ENCODE measurements at places on chromosomes 1 and 21.

DNA sequence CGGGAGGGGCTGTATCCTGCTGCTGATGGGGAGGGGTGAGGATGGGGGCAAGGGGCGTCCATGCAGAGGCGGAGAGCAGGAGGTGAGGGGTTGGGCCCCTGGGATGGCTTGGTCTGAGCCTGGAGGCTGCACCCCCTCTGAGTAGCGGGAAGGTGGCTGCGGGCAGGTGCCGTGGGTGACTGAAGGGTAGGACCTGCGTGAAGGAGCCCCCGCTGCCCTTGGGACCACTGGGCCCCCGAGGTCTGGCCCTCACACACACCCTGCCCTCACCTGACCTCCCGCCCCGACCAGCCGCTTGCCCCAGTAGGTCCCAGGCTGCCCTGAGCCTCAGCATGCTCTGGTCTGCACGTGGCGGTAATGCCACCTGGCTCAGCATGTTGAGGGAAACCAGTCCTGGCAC lies 12.8 kb upstream of the SKI start:
- DNase-seq = no peak

- no peak for DNase-seq
Observed at GRCh38 chr1:169309178-169310166, 58.1 kb downstream of the NME7 start.

DNA sequence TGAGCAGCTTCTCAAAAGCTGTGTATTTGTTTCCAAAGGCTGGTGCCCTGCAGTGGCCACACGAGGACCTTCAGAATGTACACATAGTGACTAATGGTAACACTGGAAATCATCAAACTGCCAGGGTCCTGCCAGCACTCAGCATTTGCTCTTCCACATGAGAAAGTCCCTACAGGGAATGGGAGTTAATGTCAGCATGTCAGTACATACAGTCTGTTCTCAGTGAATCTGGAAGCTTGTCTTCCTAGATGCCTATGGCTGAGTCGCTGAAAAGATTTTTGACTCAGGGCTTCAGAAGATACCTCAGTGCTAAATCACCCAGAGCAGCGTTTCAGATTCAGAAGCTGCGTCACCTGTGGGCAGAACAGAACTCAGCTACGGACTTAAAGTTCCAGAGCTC lies 108.2 kb downstream of the CDC7 start:
- DNase-seq = no peak

DNA sequence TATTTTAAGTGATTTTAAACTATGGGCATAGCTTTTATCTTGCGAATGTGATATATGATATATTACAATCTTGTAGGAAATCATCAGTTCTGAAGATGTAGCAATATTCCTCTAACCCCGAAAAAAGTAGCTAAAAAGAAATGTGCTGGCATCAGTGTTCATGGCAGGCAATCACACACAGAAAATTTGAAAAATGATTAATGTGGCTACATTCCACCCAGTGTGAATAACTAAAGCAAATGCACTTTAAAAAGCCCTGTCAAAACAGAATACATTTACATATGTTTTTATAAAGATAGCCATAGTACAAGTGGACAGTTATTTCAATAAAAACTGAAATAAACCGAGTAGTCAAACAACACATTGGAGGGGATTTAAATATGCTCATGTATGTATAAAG lies 260.2 kb downstream of the HHAT start:
- no peak for DNase-seq

DNA sequence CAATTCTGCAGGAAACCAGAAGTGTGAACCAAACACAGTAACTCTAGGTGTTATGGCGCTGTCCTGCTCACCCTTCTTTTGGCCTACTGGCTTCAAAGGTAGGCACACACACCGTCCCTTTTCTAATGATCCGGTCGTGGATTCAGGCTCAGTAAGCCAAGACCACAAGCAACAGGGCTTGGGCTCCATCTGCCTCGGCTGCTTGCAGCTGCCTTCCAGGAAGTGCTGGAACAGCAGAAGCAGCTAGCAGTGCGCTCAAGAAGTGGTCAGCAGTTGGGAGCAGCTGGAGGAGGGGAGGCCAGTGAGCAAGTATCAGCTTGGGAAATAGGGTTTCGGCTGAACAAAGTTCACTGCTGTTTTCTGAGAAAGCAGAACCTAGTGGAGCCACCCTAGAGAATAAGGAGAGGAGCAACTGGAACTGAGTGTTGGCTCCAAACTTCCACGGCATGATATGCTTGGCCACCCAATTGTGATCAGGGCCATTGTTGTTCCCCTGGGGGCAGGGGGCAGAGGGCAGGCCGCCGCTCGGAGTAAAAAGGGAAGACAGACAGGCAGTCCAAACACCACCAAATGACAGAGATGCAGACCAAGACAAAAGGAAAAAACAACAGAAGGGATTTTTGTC lies 173.4 kb downstream of the TOMM20 start:
- DNase-seq = no peak

GRCh38 chr1:22089134-22089571 lies 36.6 kb downstream of the CDC42 start:
- DNase-seq = no peak

GRCh38 chr1:183484254-183484653 lies 12.0 kb downstream of the SMG7 start:
- no peak for DNase-seq

DNA sequence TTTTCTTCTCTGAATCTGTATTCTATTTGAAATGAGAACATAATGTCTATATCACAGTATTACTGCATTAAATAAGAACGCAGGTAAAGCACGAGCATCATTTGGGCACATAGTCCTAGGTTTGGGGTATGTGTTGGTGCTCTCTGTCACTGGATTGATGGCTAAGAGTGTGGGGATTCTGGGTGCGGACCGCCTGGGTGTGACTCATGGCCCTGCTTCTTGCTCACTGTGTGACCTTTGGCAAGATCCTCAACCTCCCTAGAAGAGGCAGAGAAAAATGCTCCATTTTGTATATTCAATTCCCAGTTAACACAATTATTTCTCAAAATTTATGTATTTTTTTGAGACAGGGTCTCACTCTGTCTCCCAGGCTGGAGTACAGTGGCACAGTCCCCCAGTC lies 99.7 kb downstream of the LAMC2 start:
- no peak for DNase-seq

- DNase-seq = no peak
Observed at GRCh38 chr1:241799416-241799815, 48.6 kb upstream of the EXO1 start.

- DNase-seq = no peak
Observed at GRCh38 chr21:42295845-42296244, 19.4 kb downstream of the TFF3 start.

DNA sequence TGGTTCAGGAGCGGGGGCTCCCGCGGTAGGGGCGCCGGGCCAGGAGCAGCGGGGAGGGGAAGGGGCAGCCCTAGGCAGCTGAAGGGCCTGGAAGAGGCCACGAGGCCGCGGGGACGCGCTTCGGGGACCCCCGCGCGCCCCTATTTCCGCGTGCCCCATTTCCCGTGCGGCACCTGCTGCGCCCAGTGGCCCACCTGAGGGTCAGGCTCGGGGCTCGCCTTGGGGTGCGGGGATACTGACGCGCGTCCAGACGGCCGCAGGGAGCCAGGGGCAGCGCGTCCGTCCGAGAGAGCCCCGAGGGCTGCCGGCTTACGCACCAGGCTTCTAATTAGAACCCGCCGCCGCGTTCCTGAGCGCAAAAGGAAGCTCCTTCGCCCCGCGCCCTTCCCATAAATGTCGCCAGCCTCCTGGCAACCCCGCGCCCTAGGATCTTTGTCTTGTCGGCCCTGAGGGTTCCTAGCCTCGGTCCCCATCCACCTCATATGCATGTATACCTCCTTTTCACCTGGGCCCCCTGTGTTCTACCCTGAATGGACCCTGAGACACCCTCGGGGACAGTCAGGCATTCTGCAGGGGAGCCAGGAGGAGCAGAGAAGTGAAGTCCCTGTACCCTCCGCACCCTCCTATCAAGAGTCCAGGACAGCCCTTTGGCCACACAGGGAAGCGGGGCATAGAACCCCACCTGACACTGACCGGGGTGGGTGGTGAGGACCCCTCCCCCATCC lies 1.8 kb downstream of the WNT3A start:
- no peak for DNase-seq

DNA sequence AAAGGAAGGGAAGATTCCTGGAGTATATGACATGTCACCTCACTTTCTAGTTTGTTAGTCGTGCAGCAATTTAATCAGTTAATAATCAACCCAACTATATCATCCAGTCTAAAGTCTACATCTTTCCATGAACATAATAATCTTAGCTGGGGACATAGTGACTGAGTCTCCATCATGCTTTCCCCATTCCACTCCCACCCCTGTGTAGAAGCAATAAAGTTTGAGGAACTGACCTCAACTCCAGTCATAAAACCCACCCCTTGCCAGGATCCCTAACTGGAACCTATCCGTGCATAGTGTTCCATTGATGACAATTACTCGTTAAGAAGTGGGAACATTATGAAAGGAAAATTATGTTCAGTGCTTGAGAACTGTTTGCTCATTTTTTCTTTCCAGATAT lies 48.9 kb upstream of the MROH9 start:
- no peak for DNase-seq

- DNase-seq = no peak
Observed at GRCh38 chr1:235826102-235826854, 40.4 kb downstream of the LYST start.

DNA sequence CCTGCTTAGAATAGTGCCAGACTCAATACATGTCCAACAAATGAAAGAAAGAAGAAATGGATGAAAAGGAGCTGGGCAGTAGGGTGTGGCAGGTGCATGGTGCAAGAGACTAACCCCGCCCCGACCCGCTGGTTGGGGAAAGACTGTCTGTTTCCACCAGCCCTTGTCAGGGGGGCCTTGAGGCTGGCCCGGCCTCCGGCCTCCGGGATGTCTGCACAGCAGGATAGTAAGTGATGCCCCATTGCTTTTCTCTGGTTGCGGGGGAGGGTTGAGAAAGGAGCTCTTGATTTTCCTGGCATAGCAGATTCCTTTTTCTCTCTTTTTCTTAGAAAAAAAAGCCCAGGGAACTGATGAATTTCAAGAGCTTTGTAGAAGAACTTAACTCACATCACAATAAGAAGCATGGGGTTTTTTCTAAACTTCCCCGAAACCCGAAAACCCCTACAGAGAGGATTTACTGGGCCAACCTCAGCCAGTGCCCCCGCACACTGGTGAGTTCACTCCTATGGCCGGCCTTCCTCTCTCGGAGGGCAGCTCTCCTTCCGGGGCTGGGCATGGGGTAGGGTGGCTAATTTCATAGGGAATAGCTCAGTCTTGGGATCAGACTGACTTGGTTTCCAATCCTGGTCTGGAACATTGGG lies 12.5 kb upstream of the TTC22 start:
- no peak for DNase-seq

GRCh38 chr1:94832446-94832845 lies 12.3 kb downstream of the SLC44A3 start:
- DNase-seq = no peak

DNA sequence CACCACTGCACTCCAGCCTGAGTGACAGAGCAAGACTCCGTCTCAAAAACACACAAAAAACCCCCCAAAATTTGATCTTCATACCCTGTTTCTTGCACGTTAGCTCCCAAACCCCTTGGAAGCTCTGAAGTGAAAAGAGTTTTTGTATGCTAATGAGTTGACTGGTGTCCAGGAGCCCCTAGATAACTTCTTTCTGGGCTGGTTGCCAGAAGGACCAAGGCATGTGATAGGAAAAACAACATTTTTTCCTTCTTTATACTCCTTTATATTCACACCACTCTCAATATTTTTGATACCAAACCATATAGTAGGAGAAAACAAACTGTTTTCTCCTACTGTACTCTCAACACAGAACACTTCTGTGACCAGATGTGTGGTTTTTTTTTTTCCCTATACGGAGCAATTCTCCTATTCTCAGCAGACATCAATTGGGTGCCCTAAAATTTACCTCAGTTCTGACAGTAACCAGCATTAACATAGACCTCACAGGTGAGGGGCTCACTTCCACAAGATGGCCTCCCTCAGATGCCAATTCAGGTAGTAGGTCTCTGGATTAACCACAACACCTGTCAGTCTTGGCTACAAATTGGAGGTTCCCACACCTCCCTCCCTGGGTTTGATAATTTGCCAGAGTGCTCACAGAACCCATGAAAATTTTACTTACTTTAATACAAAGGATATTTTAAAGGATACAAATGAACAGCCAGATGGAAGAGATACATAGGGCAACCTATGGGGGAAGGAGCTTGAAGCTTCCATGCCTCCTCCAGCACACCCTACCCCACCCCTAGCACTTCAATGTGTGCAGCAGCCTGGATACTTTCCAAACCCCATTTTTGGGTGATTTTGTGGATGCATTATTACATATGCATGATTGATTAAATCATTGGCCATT lies 25.6 kb downstream of the ZYG11B start:
- DNase-seq = no peak

DNA sequence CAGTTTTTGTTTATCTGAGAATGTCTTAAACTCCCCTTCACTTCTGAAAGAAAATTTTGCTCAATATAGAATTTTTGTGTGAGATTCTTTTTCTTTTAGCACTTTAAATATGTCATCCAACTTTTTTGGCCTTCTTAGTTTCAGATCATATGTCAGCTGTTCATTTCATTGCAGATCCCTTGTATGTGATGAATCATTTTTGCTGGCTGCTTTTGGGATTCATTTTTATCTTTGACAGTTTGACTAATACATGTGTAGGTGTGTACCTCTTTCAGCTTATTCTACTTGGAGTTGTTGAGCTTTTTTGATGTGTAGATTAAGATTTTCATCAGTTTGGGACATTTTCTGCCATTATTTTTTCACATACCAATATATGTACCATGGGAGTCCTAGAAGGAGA lies 156.8 kb downstream of the FASLG start:
- no peak for DNase-seq

- DNase-seq = no peak
Observed at GRCh38 chr1:26827106-26827604, 667 bp downstream of the ZDHHC18 start.

DNA sequence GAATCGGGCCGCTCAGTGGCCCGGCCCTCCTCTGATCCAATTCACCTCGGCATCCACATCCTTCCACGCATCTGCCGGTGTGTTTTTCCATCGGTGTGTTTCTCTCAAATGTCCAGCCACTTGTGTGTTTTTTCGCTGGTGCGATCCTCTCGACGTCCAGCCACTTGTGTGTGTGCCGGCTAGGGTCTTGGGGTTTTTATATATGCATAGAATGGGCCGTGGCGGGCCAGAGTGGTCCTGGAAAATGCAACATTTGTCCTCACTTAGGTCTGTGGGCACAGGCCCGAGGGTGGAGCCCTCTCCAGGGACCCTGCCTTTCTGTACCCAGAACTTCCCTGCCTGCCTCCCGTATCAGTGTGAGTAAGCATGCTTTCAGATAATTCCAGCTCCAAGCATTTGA lies 1106.4 kb downstream of the AMY1C start:
- no peak for DNase-seq

DNA sequence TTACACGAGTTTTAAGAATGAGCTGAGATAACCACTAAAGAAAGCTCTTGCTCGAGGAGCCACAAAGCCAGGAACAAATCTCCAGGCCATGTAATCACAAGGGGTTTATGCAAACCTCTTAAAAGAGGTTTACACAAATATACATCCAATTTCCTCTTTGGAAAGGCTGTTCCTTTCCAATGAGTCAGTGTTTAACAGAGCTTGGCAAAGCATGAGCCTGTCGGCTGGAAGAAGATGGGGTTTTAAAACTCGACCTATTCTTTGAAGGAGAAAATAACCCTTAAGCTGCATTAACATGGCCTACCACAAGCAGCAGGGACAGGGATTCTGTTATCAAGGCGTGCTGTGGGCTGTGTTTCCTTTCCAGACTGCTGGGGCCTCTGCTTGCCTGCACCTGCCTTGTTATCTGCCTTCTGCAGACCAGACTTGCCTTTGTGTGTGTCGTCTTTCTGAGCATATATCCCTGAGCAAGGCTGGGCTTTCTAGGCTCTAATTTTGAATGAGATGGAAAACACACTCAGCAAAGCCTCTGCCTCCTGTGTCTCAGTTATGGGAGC lies 40.6 kb upstream of the CYP2J2 start:
- no peak for DNase-seq

GRCh38 chr1:10651389-10651766 lies 145.1 kb downstream of the CASZ1 start:
- no peak for DNase-seq
